Stomach (tissue), 19 donors: ENCODE measurements at places on chromosomes 1 and 21. TPM values are rescaled to one million over a fixed set of nuclear protein-coding genes. Genes with fewer than 3 reads are reported as not detected.

The C2CD4D gene
- total RNA-seq = not detected

The PGLYRP4 gene
- not detected for total RNA-seq

The NEGR1 gene
- 13.4 TPM for total RNA-seq

The GON4L gene
- total RNA-seq = 68.7 TPM

GRCh38 chr1:29563571-29563970, 327.2 kb downstream of the PTPRU start:
- DNase-seq = no peak
- peaks cover under 1% of the 10 kb centered on the region for H3K27me3 ChIP-seq
- no peaks in the 10 kb centered on the region for H3K4me1 ChIP-seq
- no peak overlapping the region for H3K27ac ChIP-seq

DNA sequence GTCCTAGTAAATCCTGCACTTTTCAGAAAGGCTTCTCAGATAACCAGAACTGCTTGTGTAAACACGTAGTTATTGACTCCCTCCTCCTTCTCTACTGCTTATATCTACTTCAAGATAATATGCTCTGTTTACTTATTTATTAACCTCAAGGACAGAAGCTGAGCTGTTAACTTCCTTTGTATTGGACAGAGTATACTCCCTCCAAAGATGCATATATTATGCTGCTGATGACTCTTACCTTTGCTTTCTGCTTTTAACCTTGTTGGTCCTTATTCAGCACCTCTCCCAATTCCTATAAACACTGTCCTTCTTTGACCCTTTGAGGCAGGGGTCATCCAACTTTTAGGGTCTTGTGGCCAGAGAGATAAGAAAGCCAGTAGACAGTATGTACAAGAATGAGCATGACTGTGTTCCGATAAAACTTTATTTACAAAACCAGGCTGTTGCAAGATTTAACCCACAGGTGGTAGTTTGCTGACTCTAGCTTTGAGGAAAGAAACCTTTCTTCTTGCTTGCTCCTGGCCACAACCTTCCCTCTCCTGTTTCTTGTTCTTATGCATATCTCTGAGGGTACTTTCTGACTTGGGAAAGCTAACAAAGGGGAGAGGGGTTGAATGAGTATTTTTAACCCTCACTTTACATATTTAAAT, 4.9 kb downstream of the TPM3 start:
- H3K36me3 ChIP-seq = no peaks in the 10 kb centered on the region
- H3K4me3 ChIP-seq = no peak overlapping the region
- H3K27ac ChIP-seq = peak overlapping the region; percentile 25
- no peaks in the 10 kb centered on the region for H3K27me3 ChIP-seq
- peak; percentile 32 for DNase-seq

- H3K27me3 ChIP-seq = peaks cover 9% of the 10 kb centered on the region
- no peak for DNase-seq
- H3K27ac ChIP-seq = no peak overlapping the region
- H3K36me3 ChIP-seq = no peaks in the 10 kb centered on the region
- no peak overlapping the region for H3K4me3 ChIP-seq
- H3K4me1 ChIP-seq = no peaks in the 10 kb centered on the region
Measured at GRCh38 chr1:34378968-34379856, 202.5 kb downstream of the C1orf94 start.

DNA sequence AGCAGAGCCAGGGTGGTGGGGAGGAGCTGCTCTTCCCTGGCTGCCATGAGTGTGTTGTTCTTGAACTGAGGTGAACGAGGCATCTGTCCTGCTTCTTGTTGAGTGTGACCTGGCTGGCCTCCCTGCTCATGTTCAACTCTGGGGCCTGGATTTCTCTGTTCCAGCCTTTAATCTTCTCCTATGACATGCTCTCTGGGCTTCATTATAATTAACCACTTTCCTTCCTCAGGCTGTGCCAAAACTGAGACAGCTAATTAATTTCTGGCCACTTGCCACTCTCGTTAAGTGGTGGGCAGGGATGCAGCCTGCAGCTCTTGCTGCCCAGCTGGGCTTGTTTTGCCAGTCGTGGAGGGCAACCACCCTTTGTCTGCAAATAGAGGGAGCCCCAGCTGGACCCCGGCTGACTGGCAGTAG, 23.3 kb downstream of the OPRD1 start:
- DNase-seq = no peak
- H3K27me3 ChIP-seq = no peaks in the 10 kb centered on the region
- H3K4me1 ChIP-seq = no peaks in the 10 kb centered on the region
- H3K4me3 ChIP-seq = no peak overlapping the region
- no peaks in the 10 kb centered on the region for H3K36me3 ChIP-seq
